ENCODE measurements at places on chromosomes 11 and 22. TPM values are rescaled to one million over a fixed set of nuclear protein-coding genes. Genes with fewer than 3 reads are reported as not detected.

ZNF280B gene
- 0.71 TPM for total RNA-seq

GRCh38 chr11:127875131-127875530 lies 712.2 kb downstream of the ETS1 start:
- DNase-seq = no peak

DNA sequence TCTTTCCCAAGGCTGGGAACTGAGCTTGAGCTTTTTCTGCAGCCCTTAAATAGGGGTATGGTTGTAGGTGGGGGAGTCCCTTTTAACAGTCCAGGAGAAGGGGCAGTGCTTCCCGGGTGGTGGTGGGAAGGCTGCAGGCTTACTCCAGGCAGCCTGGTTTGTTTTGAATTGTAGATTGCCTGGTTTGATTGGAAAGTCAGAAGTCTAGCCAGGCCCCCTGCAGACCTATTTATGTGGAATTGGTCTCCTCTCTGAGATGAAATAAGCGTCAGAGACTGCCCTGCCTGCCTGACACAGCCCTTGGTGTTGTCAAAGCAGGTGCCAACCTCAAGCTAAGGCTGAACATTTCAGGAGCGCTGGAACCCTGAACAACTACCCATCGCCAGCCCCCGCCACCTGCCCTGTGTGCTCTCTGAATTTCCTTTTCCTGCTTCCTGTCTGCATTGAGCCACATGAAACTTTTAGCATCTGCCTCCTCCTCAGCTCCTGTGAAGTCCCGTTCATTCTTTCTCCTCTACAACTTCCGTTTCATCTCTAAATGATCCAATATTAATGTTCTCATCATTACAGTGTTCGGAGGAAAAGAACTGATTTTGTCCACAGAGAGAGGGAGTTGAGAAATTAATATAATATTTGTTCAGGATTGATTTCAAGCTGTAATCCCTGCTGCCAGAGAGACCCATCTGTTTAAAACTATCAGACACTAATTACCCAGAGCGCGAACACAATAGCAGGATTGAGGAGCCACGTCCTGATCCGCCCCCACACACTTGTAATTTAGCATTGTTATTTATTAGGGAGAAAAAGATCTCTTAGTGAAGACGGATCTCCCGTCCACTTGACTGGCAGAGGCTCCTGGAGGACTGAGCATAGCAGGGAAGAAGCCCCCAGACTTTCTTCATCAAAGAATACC lies 136.5 kb downstream of the TRIM29 start:
- DNase-seq = no peak

GRCh38 chr11:123640677-123641494 lies 13.5 kb downstream of the SCN3B start:
- DNase-seq = no peak

DNA sequence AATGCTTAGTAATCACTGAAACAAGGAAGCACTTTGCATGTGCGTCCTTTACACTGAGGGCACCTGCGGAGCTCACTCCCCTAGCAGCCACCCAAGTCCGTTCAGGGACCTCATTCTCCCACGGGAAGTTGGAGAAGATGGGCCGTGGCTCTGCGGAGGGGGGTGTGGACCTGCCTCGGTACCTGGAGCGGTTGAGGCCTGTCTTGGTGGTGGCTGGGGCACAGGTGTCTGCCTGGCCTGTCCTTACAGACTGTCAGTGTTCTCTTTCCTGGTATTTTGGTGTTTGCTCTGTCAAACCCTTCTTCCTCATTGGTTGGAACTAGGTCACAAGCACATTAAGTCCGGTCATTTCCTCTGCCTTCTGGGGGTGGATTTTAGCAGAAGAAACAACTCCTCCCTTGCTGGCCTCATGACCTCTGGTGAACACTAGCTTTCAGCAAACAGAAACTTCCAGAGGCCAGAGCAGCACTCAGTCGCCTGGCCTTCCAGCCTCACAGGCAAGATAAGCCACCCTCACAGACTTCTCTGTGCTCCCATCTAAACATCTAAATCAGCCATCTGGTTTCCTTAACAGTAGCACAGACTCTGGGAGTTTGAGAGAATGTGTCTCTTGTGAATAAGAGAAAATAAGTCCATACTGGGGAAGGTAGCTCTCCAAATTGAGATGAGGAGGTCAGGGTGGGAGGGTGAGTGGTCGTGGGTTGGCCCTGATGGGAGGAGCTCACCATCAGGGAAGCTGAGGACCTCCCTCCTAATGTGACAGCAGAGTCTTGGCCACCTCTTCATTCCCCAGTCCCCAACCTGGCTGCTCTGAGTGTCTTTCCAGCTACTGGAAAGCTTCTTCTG lies 8.6 kb downstream of the SNAP29 start:
- DNase-seq = peak; percentile 93

- no peak for DNase-seq
Measured at GRCh38 chr11:128859563-128860441, 7.3 kb downstream of the KCNJ1 start.

- no peak for DNase-seq
Measured at GRCh38 chr22:31605851-31606585, 56.0 kb downstream of the PISD start.

GRCh38 chr11:129785383-129786111 lies 30.1 kb upstream of the TMEM45B start:
- DNase-seq = no peak

- no peak for DNase-seq
Measured at GRCh38 chr22:26674211-26675190, 17.1 kb downstream of the MIAT start.

GRCh38 chr22:26437694-26438392 lies 8.8 kb downstream of the ASPHD2 start:
- DNase-seq = no peak

- DNase-seq = no peak
Measured at GRCh38 chr11:63761188-63761587, 7.4 kb downstream of the ZFTA start.

MS4A12 gene
- not detected for total RNA-seq

PHLDB1 gene
- total RNA-seq = 87.9 TPM

GRCh38 chr11:78773077-78773476 lies 198.4 kb upstream of the NARS2 start:
- DNase-seq = no peak

STT3A gene
- total RNA-seq = 45.1 TPM

DNA sequence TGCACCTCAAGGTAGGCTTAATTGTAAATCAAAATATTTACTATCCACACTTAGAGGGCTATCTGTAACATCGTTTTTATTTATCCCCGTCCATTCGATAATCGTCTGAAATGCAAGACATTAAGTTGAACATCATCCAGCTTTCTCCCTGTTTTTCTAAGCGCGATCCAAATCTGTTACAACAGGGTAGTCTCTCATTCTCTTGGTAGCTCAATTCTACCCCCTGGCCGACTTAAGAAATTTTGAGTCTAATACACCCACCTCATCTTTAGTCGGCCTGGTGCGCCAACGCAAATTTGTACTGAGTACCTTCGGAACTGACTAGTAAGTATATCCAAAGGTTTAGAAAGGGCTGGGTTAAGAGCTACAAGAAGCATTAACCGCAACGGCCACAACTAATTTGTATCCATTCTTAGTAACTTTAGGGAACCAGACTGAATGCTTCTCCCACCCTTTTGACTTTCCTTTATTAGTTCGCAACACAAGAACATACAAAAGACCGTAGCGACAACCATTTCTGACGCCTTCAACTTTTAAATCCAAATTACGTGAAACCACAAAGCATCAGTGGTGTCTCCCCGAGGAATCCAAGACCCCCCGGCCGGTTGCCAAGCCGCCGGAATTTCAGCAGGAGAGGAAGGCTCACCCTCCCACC lies 1.0 kb upstream of the ZNF143 start:
- DNase-seq = no peak

DNA sequence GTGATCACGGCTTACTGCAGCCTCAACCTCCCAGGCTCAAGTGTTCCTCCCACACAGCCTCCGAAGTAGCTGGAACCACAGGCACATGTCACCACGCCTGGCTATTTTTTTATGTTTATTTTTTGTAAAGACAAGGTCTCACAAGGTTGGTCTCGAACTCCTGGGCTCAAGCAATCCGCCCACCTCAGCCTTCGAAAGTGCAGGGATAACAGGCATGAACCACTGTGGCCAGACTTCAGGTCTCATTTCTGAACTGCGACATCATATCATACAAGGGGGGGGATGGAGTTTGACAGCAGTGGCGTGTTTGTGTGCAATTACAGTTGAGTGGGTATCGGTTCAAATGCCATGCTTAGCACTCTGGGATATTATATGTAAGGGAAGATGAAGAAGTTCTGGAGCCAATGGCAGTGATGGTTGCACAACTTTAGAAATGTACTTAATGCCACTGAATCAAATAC lies 6.9 kb downstream of the NAALADL1 start:
- no peak for DNase-seq

DNA sequence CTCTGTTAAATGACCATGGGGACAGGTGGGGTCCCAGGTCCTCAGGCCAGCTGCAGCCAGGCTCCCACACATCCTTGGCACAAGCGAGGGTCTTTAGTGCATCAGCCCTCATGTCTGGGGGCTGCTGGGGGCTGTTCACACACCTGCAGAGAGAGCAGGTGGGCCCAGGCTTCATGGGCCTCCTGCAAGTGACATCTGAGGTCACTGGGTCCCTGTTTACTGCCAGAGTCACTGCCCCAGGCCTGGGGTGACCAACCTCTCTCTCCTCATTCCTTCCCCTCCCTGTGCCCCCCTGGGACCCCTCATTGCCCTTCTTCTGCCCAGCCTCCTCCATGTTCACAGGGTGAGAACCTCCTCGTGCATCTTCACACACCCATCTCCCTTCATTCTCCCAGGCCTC lies 92.4 kb downstream of the RTL6 start:
- no peak for DNase-seq

DNA sequence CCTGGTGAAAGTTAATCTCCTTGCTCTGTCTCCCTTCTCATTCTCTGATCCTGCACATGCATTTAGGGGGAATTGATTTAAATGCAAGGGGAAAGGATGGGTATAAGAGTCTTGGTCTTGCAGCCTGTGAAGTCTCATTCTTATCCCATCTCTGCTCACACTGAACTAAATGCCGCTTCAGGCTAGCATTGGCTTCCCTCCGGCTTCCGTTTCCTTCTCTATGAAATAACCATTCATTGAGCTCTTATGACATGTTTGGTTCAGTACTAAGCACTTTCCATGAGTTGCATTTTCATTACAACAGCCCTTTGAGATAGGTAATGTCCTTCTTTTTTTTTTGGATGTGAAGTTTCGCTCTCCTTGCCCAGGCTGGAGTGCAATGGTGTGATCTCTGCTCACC lies 5.6 kb downstream of the ZBTB16 start:
- DNase-seq = no peak

DNA sequence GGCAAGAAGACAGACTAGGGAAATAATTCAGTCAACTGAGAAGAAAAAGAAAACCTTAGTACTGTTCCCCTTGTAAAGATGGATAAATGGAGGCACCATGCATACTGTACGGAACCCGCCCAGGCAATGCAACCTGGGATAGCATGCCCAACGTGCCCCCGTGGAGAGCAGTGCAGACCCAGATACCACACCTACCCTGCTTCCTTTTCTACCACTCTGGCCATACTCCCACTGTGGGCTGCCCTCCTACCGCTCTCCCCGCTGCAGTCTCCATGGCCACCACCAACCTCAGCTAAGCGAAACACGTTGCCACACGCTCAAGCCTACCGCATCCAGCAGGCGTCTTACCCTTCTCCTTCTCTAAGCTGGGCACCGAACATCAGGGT lies 117.4 kb upstream of the SERPIND1 start:
- DNase-seq = no peak

FIBIN gene
- total RNA-seq = 120 TPM

FBXO3 gene
- 26.5 TPM for total RNA-seq

Measured in esophagus muscularis mucosa (tissue), 4 donors.